Body of pancreas (tissue), 4 donors: ENCODE measurements at places on chromosomes 5 and 9. TPM values are rescaled to one million over a fixed set of nuclear protein-coding genes. Genes with fewer than 3 reads are reported as not detected.
A peak's percentile ranks its signal among the peaks of the same experiment; 100 is the strongest.

DNA sequence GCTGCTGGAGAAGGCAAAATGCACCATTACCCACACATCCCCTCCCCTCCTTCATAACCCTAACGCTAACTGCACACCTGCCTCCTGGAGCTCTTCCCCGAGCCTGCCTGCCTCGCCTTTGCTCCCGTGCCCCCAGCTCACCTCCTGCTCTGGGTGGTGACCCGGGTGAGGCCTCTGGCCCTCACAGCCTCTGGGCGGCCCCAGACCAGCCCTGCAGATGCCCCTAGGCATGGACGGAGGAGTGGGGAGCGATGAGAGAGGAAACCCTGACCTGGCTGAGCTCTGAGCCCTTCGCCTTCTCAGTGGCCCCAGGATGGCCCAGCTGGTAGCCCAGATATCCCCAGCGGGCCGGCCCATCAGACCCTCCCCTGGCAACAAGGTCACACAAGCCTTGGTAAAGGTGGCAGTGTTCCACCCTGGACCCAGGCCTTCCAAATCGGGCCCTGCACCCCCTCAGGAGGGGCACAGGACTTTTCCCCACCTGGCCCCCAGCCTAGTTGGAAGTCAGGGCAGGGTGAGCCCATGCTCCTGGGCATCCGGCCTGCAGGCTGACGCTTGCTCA lies 14.5 kb upstream of the CAMSAP1 start:
- DNase-seq, result no peak

- peak; percentile 66 for DNase-seq
These were observed 60.5 kb downstream of the SIL1 start for GRCh38 chr5:139137697-139138096.

DNA sequence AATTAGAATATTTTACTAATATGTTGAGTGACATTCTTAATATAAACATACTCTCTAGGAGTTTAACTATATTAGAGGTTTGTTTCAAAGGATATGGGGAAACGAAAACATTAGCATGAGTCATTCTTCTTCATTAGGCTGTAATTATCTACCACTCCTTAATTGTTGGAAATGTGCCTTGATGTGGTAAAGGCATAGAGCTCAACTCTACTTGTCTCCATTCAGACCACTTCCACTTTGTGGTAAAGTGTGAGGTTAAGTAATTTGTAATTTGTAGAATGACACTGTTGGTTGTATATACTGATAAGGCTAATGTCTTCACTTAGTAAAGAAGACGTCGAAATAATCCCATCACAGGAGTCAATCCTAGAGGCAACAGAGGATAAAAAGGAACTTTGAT lies 58.1 kb downstream of the HAPLN1 start:
- DNase-seq, result no peak

- no peak for DNase-seq
These were observed 561.2 kb upstream of the C9orf72 start for GRCh38 chr9:28134446-28134976.

DNA sequence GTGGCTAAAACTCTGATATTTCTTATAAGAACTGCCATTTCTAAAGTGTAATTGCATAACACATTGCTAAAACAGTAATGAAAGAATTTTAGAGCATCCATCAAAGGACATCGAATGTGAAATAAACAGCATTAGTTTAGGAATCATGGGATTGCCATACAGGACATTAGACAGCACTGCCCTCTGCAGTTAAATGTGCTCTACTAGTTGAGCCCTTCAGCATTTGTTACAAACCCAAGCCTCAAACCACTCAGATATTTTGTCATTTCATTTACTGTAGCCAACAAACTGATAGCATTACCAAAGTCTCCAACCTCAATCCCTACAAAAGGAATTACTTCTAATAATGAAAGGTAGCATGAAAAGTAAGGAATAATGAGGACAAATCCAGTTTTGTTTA lies 116.8 kb upstream of the COX7C start:
- no peak for DNase-seq

DNA sequence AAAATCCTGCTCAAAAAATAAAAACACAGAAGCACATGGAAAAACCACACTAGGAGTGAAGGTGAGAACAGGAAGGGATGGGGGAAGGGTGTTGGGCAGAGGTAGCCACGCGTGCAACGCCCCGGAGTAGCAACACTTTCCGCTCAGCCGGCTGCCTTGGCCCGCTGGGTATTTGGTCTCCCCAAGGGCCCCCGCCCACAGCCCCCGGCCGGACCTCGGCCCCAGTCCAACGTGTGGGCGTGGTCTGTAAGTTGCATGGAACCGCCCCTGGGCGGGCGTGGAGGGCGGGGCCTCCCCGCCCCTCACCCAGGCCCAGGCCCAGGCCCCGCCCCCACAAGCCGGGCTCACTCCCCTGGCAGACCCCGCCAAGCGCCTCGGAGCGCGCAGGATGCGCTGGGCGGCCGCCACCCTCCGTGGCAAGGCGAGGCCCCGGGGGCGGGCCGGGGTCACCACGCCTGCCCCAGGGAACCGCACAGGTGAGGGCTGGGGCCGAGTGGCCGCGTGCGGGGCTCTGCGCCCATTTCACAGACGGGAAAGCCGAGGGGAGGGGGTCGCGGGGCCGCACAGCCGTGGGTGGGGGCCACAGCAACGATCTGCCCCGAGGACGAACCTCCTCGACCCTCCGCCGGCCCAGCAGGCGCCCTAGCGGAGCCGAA lies at the start of gene SUSD3:
Gene SUSD3 (plus strand): TSS at position 347 of the 656 bp plus-strand sequence. CDS start 42 bp downstream, at position 389.
- DNase-seq, result peak; percentile 68

DNA sequence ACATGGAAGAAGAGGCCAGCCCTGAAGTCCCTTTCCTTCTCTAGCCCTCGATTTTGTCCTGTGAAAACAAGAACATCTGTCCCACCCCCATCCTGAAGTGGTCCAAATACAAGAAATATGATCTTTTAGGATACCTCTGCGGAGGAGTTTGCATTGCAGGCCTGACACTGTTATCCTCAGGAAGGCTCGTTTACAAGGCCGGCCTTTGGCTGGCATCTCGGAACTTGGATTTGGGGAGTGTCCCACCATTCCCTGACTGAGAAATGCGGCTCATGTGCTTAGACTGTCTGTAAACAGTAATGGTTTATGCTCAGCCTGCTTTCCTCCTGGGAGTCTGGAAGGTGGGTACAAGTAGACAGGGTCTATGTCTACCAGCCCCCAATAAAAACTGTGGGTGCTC lies 26.4 kb downstream of the WHRN start:
- DNase-seq, result no peak

DNA sequence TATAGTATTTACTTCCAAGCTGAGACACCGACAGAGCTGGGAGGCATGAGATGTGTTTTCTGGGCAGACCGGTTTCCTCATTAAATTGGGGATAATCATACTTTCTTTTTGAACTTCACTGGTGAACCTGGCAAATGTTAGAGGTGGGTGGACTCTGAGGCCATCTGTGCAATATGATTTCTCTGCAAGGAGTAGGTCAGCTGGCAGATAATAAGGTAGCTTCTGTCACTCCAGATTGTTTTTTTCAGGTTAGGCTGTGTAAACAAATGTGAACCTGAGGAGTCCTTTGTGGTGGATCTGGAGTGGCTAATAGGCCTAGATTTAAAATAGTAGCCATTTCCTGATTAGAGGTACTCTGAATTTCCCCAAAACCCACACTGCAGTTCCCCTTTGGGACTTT lies 75.4 kb upstream of the S1PR3 start:
- DNase-seq, result no peak

- DNase-seq, result no peak
These were observed 326.9 kb downstream of the SLIT3 start for GRCh38 chr5:168974082-168974481.

GRCh38 chr9:69657269-69657668 lies 14.9 kb downstream of the APBA1 start:
- no peak for DNase-seq

GRCh38 chr9:136367296-136368145 lies 4.0 kb upstream of the DNLZ start:
- DNase-seq, result no peak

Gene FGF18
- total RNA-seq, result not detected

Gene MRPL36
- 4.9 TPM for total RNA-seq

Gene STPG3
- total RNA-seq, result not detected

Gene TARS1
- 52.1 TPM for total RNA-seq
